GM23338 (cell line): ENCODE measurements at places on chromosomes 12 and 14. TPM values are rescaled to one million over a fixed set of nuclear protein-coding genes. Genes with fewer than 3 reads are reported as not detected.

Gene LMNTD1
- not detected in 2 replicates for total RNA-seq

Gene MYBPC1
- total RNA-seq = 0.54 TPM in 1 of 2 replicates, not detected in the other

Gene DDHD1
- total RNA-seq = 27.2 and 28.9 TPM in 2 replicates

Gene PRPH
- 0.24 and 0.62 TPM in 2 replicates for total RNA-seq

Gene KRT80
- total RNA-seq = not detected in 2 replicates

Gene GRIP1
- 12.7 and 13.7 TPM in 2 replicates for total RNA-seq

Gene TUBA1A
- 386 and 424 TPM in 2 replicates for total RNA-seq

Gene SRRM4
- total RNA-seq = 0.63 and 0.93 TPM in 2 replicates

DNA sequence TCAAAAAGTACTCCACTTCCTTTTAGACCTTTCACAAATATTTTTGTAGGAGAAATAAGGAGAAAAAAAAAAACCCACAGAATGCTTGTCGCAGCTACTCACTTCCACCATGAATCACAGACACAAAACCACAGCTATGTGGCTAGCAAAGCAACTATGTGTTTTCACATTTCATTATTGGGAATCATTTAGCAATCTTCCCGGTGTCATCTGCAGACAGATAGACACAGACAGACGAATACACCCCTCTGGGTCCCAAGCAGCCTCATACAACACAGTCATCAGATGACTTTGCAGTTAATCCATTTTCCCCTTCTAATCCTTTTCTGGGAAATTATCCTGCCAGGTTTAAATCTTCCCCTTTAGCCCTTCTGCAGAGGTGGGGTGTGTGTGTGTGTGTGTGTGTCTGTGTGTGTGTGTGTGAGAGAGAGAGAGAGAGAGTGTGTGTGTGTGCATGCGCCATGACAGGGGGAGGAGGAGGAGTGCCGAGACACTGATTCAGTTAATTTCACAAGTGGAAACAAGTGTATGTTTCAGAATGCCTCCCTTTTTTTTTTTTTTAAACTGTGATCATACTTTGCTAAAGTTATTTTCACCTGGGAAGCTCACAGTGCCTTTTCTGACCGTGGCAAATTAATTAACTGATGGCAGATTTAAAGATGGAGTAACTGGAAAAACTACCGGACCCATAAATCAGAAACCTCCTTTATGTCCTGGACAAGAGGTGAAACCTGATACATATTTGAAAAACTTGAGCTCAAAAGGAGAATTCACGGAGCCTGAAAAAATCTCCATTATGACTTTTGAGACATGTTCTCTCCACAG, 39.9 kb downstream of the LTBP2 start:
- DNase-seq = no peak

GRCh38 chr12:27751386-27752047, 28.5 kb upstream of the KLHL42 start:
- DNase-seq = no peak

DNA sequence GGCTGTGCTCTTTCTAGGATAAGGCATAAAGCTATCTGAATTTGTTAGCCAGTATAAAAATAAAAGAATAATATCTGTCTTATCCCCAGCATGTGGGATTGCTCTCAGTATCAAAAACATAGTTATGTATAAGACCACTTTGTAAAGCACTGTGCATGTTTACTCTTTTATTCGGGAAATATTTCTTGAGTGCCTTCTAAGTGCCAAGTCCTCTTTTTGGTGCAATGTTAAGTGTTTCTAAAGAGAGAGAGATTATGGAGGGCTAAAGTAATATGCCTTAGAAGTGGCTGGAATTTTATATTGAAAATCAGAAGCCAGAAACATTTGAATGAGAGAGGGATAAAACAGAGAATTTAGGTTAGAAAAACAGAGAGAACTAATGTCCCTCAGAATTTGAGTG, 212.0 kb downstream of the ALG10B start:
- DNase-seq = no peak

- DNase-seq = no peak
Measured at GRCh38 chr12:39000370-39000769, 95.0 kb upstream of the CPNE8 start.

DNA sequence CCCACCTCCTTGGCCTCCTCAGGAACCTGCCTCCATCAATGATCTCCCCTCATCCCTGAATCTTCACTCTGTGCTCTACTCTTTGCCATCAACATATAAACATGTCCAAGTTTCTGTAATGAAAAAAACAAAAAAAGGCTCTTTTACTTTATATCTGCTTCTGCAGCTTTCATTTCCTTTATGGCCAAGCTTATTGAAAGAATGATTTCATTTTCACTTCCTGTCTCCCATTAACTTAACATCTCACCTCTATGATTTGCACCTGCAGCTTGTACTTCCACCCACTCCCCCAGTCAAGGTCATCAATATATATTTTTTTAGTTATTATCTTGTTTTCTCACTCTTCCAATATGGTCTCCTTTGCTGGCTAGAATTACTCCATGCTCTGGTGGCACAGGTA, 15.6 kb upstream of the RNU6-7 start:
- DNase-seq = no peak

GRCh38 chr14:50521912-50522341, 10.4 kb downstream of the MAP4K5 start:
- DNase-seq = no peak

- DNase-seq = no peak
Measured at GRCh38 chr12:50633955-50634354, 129.2 kb downstream of the DIP2B start.

DNA sequence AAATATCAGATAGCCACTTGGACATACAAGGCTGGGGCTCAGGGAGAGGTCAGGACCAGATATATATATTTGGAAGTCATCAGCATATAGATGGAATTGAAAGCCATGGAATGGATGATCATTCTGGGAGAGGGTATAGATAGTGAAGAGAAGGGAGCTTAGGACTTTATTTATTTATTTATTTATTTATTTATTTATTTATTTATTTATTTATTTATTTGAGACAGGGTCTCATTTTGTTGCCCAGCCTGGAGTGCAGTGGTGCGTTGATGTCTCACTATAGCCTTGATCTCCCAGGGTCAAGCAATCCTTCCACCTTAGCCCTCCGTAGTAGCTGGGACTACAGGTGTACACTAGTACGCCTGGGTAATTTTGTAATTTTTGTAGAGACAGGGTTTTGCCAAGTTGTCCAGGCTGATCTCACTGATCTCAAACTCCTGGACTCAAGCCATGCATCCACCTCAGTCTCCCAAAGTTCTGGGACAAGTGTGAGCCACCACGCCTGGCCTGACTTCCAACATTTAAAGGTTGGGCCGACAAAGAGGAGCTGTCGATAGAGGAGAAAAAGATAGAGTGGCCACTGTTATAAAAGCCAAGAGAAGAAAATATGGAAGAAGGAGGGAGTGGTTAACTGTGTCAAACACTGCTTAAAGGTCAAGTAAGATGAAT, 8.7 kb upstream of the INHBE start:
- DNase-seq = no peak

- DNase-seq = no peak
Measured at GRCh38 chr14:67417633-67418032, 5.7 kb upstream of the PLEK2 start.

GRCh38 chr12:33180918-33181317, 258.7 kb downstream of the SYT10 start:
- no peak for DNase-seq

DNA sequence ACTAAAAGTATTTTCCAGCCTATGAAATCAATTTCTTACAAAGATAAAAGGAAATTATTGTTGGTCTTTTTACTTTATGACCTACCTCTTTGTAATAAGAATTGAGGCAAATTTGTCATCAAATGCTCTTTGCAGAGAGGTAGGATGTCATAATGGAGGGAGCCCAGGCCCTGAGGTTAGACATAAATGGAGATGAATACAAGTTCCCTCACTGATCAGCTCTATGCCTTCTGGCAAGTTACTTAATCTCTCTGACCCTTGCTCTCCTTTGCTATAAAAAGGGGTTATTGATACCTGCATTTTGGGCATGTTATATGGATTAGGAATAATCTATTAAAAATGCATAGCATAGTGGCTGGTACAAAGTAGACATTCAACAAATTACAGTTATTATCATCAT, 146.9 kb upstream of the KRR1 start:
- DNase-seq = no peak

DNA sequence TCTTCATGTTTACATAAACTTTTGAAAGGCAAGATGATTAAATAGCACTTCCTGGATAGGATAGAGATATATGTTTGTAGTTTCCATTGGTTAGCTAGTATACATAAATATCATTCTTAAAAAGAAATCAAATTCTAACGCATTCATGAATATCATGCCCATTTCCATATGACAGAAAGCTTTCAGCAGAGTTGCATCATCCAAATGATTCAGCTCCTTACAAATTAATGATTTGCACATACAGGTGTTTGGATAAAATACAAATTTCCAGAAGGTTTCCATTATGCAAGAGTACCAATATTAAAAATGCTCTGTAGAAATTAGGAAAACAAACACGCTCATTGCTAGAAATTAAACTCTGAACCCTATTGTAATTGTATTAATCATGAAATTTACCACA, 264.4 kb downstream of the FOXG1 start:
- DNase-seq = no peak

DNA sequence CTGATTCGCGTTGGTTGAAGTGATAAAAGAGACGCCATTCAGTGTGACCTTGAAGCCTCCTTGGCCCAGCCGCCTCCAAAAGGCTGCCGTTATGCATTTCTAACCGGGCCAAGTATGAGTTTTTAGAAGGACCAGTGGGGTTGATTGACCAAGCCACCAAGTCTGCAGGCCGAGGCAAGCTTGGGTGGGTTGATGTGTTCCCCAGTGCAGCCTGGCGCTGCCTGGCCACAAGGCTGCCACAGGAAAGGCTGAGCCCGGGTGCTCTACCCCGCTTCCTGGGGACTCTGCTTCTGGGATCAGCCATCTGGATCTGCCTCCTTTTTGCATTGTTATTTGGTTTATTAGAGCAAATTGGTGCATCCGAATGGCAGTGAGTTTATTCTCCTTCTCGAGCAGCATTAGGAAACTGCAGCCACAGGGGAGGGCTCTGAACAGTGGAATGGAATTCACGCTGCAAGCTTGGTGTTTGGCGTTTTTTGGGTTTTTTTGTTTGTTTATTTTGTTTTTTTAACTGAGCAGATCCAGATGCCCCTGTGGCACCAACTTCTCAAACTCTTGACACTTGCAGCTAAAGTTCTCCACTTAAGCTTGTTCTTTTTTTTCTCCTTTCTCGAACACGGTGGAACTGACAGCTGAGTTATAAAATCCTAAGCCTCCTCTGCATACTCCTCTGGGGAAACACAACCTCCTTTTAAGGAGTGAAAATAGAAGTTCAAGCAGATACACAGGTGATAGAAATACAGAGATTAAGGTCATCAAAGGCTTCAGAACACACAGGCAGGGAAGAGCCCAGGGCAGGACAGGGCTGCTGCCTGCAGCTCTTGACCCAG, 145.4 kb upstream of the FKBP4 start:
- no peak for DNase-seq

DNA sequence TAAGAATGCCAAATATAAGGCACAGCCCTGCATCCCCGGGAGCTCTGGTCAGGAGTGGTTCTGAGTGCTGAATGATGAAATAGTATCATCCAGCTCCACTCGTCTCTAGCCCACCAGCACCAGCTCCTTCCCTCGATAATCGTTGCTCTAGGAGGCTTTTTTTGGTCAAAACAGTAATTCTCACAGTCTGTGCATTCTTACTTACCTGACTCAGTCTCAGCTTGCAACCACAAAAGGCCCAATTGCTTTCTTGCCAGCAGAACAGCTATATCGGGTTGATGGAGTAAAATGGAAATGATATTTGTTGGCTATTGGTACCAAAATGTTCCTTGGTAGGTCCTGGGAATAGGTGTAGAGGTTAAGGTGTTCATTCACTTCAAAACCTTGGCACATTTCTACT, 94.8 kb downstream of the BMP4 start:
- DNase-seq = no peak

- DNase-seq = no peak
Measured at GRCh38 chr14:90658541-90658967, 157.7 kb downstream of the TTC7B start.

- no peak for DNase-seq
Measured at GRCh38 chr14:22800346-22800745, 14.9 kb downstream of the SLC7A7 start.

GRCh38 chr14:28754209-28754985, 12.2 kb upstream of the FOXG1 start:
- peak; percentile 79 for DNase-seq

DNA sequence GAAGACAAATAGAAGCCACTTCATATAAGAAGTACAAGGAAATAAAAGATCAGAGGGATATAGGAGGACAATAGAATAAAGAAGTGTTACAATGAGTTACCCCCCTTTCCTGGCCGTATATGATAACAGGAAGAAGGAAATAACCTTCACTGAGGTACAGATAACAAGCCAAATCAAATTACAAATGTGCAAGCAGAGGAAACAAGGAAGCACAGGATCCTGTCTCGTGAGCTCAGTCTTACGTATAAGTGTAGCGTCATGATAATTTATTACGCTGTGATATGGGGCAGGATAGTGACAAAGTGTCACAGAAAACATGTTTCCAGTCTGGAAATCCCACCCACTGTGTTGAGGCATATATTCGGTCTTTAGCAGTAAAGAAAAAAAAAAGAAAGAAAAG, 26.5 kb downstream of the CRACR2A start:
- no peak for DNase-seq

GRCh38 chr14:80164991-80165721, 46.1 kb downstream of the DIO2 start:
- DNase-seq = no peak

DNA sequence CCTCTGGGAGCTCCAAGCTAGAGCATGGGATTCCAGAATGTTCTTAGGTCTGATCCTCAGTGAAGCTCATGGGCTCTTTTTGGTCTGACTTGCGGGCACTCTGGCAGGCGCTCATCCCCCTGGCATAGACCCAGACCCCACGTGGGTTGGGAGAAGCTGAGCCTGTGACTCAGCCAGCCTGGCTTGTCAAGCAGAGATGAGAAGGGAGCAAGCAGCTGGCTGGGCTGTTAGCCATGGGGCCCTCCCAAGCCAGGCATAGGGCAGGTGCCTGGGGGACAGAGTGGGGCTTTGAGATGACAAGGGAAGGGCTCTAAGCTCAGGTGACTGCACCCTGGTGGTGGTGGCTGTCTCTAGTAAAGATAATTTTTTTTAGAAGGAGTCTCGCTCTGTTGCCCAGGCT, 80.3 kb upstream of the NOS1 start:
- DNase-seq = peak; percentile 31

GRCh38 chr12:47736216-47736615, 10.9 kb upstream of the ENDOU start:
- no peak for DNase-seq

- no peak for DNase-seq
Measured at GRCh38 chr12:93497456-93497855, 30.1 kb downstream of the MRPL42 start.

- no peak for DNase-seq
Measured at GRCh38 chr14:67487937-67488893, at the start of gene TMEM229B. TSS of gene TMEM229B (minus strand) at chr14:67488721. CDS start at chr14:67473923, 14,798 bp downstream.
